ENCODE measurements at places on chromosomes 3 and 15. TPM values are rescaled to one million over a fixed set of nuclear protein-coding genes. Genes with fewer than 3 reads are reported as not detected.
A peak's percentile ranks its signal among the peaks of the same experiment; 100 is the strongest.

DNA sequence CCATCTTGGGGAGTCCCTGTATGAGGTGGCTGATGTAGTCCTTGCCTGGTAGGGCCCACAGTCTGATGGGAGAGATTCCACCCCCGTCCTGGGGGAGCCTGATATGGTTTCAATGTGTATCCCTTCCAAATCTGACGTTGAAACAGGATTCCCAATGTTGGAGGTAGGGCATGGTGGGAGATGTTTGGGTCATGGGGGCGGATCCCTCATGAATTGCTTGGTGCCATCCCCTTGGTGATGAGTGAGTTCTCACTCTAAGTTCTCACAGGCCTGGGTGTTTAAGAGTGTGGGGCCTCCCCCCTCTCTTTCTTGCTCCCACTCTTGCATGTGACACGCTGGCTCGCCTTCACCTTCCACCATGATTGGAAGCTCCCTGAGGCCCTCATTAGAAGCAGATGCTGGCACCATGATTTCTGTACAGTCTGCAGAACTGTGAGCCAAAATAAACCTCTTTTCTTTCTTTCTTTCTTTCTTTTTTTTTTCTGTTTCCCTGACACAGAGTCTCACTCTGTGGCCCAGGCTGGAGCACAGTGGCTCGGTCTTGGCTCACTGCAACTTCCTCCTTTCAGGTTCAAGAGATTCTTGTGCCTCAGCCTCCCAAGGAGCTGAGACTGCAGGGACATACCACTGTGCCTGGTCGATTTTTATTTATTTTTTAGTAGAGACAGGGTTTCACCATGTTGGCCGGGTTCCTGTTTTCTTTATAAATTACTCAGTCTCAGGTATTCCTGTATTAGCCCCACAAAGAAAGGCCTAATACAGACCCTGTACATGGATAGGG is 28.6 kb downstream of the ITGA11 start:
- DNase-seq: no peak

DNA sequence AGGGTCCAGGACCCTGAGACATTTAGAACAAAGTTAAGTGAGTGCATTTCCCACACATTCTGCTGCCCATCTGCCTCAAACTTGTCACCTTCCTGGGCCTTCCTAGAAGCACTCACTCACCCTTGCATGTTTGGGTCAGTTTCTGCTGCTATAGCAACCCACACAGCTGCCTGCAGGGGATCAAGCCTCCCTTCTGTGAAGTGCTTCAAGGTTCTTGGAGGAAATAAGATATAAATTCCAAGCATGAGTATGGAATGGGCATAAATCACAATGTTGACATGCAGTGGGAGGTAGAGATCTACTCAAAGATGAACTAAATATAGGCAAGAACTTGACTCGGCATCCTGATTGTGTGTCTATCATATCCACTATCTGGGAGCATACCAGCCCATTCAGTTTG is 140.4 kb downstream of the SLC9A9 start:
- DNase-seq: no peak

DNA sequence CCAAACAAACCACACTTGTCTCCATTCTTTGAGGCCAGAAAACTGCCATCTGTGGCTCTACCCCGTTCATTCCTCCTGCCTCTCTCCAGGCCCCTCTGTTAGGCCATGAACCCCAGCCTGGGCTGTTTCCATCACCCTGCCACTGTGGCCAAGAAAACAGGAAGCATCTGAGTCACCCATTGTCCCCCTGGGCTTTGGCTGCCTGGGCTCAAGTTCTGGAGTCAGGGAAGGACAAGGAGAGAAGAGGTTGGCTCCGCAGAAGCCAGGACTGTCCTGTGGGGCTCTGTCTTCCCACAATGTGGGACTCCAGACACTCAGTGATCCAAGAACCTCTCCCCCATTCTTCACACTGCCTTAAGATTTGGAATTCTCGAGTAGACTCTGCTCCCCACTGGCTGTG is 14.8 kb upstream of the LCTL start:
- DNase-seq: peak; percentile 74

INAFM2 gene
- 56.2 TPM for total RNA-seq

- DNase-seq: no peak
Measured at GRCh38 chr15:51097553-51098330, 3.0 kb upstream of the TNFAIP8L3 start.

APEH gene
- 103 TPM for total RNA-seq

Measured in Right ventricle myocardium superior (tissue), 1 donor.